ENCODE measurements at places on chromosomes 4 and X.

DNA sequence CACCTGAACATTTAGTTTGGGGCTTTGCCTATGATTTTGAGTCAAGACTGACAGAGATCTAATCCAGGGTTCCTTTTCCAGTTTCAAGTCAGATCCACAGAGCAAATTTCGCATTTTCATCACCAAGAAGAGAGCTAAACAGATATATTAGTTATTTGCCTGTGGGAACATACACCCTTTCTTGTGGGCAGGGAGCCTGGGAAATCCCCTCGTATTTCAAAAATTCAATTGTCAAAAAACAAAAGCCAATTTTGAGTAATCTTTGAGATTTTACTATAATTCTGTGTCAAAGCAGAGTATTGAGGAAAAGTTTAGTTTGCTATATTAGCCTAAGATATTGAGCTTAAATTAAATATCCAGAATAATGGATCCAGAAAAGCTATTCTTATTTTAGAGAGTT, 56.6 kb downstream of the AFM start:
- DNase-seq: no peak

- DNase-seq: no peak
Measured at GRCh38 chr4:81965911-81966310, 407.9 kb downstream of the HNRNPD start.

DNA sequence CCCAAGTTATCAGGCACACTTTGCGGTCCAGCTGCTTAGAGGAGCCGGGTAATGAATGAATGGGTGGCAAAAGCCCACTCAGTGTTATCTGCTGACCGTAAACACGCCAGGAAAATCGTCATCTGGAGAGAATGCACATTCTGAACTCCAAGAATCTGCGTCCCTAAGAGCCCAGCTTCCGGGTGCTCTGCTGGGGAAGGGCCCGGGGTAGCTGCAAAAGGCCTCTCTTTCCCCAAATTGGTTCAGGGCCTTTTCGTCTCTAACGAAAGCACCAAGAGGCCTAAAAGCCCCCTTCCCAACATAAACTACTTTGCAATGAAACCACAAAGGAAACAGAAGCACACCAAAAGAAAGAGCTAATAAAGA, 1.6 kb upstream of the SFRP2 start:
- DNase-seq: no peak

- DNase-seq: no peak
Measured at GRCh38 chr4:177047851-177048174, 255.1 kb upstream of the VEGFC start.

DNA sequence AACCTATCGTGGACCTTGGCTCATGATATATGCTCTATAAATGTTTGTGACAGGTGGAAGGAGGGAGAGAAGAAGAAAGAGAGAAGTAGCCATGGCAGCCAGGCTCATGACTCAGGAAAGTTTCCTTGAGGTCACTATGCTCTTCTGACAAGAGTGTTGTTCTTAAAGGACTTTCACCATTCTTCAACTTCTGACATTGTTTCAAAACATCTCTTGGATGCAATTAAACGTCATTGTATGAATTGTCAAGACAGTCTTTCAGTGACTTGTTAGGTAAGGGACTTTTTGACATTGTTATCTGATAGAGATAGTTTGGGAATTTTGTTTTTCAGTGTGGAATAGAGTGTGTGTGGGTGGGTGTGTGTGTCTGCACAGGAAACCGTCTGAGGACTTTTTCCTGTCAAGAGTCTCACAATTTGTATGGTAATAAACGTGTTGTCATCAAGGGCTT, 617.0 kb downstream of the MID1IP1 start:
- DNase-seq: no peak

DNA sequence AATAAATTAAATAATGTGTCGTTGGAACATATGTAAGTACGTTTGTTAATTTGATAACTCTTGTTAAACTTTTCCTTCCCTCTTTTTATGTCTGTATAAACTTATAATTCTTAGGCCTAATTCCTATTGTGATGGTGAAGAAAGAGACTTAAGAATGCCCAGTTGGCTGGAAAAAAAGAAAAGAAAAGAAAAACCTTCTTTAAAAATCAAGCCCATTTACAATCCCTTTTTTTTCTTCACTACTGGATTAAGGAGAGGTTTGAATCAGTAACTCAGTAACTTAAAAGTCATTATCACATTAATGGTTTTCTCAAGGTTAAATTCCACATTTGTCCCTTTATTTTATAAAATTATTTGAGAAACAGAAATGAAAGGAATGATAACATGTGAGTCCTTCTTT, 253.3 kb upstream of the MAGEB2 start:
- no peak for DNase-seq

- peak; percentile 58 for DNase-seq
Measured at GRCh38 chrX:1500701-1501624, 36.0 kb downstream of the P2RY8 start.

- no peak for DNase-seq
Measured at GRCh38 chr4:75745161-75745560, 20.8 kb downstream of the USO1 start.

DNA sequence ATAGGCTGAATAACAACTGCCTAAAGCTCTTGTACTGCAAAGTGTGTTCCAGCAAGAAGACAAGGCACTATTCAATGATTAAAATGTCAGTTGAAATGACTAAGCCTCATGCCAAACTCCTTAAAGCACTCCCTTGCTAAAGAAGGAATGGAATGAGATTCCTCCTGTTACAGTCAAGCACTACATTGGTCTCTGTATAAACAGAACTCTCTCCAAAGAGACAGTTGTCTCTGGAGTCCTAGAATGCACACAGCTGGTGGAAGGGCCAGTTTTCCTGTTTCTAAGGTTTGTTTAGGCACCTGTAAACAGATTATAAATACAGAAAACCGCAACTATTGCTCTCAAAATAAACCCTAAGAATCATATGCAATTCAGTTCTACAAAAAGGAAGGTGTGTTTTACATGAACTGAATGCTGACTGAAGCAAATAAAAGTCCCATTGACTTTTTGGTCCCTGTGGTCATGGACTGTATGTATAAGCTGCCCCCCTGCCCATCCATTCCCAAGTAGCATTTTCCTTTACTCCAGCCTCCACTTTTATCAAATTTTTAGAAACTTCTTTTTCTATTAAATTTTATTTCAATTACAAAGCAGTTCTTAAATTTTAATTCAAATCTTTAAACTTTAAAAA, 47.0 kb downstream of the FAT1 start:
- no peak for DNase-seq

DNA sequence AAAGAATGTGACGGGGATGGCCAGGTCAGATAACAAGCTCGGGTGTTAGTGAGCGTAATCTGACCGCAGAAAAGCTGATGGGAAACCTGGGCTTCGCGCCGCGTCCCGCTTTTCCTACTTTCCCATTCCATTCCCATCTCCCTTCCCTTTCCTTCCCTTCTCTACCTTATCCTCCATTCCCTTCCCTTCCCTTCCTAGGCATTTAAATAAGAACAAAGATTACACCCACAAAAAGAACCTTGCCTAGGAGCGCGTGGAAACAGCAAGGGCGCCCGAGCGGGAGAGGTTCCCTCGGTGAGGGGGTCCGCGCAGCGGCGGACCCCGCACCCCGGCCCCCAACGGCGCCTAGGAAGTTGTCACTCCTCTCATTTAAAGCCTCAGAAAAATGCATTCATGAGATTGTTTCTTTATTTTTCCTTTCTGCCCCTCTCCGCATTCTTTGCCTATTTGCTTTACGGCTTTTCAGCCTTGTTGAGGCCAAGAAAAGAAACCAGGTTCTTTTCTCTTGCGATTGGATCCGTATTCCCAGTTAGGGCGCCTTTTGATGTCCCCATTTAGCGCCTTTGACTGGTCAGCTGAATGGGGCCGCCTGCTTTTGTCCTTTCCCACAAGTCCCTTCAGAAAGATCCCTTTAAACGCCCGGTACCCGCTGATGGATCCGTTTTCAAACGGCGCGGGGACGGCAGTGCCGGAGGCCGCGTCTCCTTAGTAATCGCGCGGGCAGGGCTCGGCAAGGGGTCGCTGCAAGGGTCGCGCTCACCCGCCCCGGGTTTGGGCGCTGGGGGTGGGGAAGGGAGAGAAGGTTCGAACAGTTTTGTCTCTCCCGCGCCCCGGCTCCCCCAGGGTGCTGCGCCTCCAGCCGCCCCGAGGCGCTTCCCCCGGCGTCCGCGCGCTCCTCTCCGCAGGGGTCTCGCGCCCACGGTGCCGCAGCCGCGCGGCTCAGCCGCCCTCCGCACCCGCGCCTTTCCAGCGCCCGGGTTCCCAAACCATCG, 54.1 kb upstream of the TMEM33 start:
- DNase-seq: no peak

DNA sequence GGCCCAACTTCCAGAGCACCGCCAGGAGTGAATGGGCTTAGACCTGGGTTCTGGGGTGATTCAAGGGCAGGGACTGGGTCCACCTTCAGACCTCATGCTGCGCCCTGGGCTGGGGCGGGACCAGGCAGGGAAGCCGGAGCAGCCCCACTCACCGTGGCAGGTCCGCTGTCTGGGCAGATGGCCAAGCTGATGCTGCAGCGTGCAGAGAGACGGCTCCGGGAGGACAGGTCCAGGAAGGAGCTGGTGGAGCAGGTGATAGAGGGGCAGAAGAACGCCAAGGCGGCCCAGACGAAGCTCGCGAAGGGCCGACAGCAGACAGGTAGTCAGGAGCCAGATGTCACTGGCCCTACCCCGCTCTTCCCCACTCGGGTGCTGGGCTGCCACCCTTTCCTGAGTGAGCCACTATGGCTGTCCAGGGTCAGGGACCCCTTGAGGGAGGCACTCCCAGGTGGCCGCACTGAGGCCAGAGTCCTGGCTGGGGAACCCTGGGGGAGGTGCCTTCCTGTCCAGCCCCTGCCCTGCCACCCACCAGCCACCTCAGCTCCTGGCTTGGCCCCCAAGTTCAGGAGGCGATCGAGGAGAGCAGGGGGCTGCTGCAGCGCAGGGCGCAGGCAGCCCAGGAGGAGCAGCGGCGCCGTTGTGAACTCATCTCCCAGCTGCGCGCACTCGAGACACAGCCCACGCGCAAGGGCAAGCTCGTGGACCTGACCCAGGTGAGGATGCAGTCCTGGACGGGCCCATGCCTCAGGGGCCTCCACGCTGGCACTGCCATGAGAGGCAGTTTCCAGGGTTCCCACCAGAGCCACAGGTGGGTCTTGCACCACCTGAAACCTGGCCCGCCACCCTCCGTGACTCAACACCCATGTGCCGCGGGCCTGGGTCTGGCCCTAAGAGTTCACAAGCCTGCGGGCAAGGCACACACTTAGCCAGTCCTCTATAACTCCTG, 10.1 kb upstream of the RNF4 start:
- DNase-seq: no peak

GRCh38 chr4:108113229-108113628, 55.5 kb downstream of the LEF1 start:
- DNase-seq: peak; percentile 81

DNA sequence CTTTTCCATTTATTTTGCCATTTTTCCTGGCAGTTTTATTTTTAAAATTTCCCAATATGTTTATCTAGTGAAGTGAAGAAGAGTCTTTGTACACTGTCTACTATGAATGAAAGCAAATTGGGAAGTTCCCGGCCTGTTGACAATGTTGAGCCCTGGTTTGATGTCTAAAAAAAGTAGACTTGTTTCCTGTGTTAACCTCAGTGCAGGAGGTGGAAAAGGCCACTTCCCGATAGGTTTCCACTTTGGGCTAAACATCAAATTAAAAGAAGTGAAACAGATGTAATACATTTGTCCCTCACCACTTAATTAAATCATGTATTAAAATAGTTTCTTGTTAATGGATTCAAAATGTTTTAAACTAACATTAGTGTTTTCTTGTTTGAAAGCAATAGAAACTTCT, 30.0 kb downstream of the BBS12 start:
- peak; percentile 21 for DNase-seq

GRCh38 chrX:1601051-1601767, 9.8 kb downstream of the AKAP17A start:
- DNase-seq: no peak

GRCh38 chr4:3640587-3640962, 108.4 kb upstream of the LRPAP1 start:
- no peak for DNase-seq

DNA sequence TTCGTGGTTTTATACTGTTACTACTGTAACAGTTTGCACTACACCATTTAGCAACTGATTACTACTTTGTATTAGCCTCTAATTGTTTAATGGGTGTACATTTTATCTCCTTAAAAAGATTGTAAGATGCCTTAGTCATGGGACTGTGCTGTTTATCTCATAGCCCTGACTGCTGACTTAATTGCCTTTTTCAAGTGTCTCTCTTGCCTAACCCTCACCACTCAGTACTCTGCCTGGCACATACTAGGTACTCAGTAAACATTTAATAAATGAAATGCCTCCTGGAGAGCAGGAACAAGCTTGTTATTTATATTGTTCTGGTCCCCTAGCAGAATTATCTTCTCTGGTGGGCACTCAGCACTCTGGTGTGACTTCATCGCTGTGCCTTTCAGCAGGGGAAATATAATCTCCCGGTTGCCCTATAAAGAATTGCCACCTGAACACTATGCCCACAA, 1.7 kb upstream of the STIM2 start:
- no peak for DNase-seq

DNA sequence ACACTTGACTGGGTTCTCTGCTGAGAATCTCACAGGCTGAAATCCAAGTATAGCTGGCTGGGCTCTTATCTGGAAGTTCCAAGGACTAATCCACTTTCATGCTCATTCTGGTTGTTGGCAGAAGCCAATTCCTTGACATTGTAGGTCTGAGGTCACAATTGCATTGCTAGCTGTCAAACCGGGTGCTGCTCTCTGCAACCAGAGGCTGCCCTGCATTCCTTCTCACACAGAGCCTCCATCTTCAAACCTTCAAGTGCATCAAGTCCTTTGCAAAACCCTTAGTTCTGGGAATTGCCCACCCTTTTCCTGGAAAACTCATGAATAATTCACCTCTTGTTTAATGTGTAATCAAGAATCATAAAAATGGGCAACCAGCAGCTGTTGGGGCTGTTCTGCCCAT, 404.2 kb downstream of the KCNIP4 start:
- DNase-seq: no peak

GRCh38 chrX:63784902-63785707, at the start of gene ARHGEF9:
Gene ARHGEF9, minus strand, starts transcription at chrX:63785214. Its CDS starts 69 bp downstream, at chrX:63785145.
- DNase-seq: peak; percentile 4

GRCh38 chr4:15238720-15239119, 189.1 kb upstream of the C1QTNF7 start:
- DNase-seq: peak; percentile 23

GRCh38 chrX:72299891-72300630, 5.7 kb downstream of the CITED1 start:
- no peak for DNase-seq

GRCh38 chr4:992297-993110, 700 bp downstream of the SLC26A1 start:
- no peak for DNase-seq

DNA sequence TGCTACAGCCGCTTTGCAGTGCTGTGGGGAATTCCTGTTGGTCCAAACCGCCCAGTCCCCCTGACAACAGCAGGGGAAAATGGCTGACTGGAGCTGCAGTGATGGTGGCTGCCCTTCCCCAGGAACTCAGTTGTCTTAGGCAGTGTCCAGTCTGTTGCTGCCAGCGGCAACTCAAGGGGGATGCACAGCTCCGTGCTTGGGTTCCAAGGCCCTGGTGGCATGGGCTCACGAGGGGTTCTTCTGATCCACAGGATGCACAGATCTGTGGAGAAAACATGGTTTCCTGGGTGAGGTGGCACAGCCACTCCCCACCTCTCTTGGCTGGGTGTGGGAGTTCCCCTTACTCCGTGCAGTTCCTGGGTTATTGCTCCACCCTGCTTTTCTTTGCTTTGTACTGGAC, 261.2 kb downstream of the TLL1 start:
- DNase-seq: no peak
